ENCODE measurements at places on chromosomes 7 and 10.

- no peak for DNase-seq
These were observed 11.8 kb upstream of the PRKAR1B start for GRCh38 chr7:738723-739454.

GRCh38 chr7:81264116-81264515 lies 345.3 kb upstream of the SEMA3C start:
- no peak for DNase-seq

GRCh38 chr10:63713191-63714144 lies 192.3 kb downstream of the REEP3 start:
- no peak for DNase-seq

- no peak for DNase-seq
These were observed 293.9 kb downstream of the CAMK1D start for GRCh38 chr10:12643279-12643678.

DNA sequence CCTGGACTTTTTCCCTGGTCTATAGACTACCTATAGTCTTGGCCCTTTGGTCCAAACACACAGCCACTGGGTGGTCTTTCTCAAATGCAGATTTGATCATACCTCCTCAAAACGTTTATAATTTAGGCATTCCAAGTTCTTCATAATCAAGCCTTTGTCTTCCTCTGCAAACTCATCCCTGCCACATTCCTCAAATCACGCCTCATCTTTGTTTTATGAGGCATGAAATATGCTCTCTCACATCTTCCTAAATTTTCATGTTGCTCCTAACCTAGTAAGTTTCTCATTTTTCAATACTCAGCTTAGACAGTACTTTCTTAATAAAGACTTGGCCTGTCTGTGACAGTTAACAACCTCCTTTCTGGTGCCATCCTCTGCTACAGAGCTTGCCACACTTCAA lies 10.9 kb upstream of the HERC4 start:
- no peak for DNase-seq

DNA sequence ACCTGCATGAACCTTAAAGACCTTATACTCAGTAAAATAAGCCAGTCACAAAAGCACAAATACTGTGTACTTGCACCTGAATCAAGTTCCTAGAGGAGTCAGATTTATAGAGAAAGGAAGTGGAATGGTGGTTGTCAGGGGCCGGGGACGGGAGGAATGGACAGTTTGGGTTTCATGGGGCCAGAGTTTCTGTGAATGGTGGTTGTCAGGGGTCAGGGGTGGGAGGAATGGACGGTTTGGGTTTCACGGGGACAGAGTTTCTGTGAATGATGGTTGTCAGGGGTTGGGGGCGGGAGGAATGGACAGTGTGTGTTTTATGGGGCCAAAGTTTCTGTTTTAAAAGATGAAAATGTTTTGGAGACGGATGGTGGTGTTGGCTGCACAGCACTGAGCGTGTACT lies 260.0 kb upstream of the MKI67 start:
- no peak for DNase-seq

- no peak for DNase-seq
These were observed 228.0 kb downstream of the ELFN1 start for GRCh38 chr7:1897861-1898627.

- no peak for DNase-seq
These were observed 241.9 kb upstream of the SP8 start for GRCh38 chr7:21028599-21028998.

GRCh38 chr10:31317652-31318381 lies 1.2 kb upstream of the ZEB1 start:
- DNase-seq, result no peak

DNA sequence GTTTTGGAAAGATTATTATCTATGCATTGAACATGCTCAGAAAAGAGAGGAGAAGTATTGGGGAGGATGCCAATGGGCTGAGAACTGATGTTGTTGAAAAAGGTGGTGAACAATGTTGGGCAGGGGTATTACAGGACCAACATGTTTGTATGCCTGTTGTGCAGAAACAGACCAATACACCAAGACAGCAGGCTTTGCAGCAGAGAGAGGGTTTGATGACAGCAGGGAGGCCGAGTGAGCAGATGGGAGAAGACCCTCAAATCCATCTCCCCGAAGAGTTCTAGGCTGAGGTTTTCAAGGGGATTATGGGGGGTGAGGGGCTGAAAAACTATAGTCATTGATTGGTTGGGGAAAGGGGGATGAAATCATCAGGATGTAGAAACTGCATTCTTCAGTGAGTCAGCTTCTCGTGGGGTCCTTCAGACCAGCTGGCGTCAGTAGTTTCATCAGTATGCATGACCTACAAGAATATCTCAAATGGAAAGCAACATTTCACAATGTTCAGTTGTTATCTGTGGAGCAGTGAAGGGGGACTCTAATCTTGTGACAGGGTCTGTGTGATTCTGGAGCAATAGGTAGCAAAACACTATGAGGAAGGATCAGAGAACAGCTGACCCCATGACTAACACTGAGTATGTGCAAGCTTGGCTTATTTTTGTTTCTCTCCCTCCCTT lies 167.8 kb downstream of the BAMBI start:
- no peak for DNase-seq

GRCh38 chr10:28858646-28859045 lies 181.3 kb downstream of the BAMBI start:
- no peak for DNase-seq

DNA sequence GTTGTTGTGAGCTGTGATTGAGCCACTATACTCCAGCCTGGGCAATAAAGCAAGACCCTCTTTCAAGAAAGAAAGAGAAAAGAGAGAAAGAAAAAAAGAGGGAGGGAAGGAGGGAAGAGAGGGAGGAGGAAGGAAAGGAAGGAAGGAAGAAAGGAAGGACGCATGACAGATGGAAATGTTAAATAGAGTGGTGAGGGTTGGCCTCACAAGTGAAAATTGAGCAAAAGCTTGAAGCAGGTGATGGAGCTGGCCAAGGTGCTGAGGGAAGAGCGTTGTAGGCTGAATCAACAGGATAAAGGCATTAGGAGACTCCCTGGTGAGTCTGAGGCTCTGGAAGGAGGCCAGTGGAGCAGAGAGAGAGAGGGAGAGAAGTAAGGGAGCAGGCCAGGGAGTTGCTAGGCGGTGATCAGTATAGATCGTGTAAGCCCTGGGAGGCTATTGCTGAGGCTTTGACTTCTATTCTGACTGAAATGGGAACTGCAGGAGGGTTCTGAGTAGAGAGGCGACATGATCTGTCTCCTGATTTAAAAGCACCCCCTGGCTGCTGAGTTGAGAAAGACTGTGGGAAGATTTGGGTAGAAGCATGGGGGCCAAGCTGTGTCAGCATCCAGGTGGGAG lies 26.5 kb upstream of the TMEM248 start:
- no peak for DNase-seq

DNA sequence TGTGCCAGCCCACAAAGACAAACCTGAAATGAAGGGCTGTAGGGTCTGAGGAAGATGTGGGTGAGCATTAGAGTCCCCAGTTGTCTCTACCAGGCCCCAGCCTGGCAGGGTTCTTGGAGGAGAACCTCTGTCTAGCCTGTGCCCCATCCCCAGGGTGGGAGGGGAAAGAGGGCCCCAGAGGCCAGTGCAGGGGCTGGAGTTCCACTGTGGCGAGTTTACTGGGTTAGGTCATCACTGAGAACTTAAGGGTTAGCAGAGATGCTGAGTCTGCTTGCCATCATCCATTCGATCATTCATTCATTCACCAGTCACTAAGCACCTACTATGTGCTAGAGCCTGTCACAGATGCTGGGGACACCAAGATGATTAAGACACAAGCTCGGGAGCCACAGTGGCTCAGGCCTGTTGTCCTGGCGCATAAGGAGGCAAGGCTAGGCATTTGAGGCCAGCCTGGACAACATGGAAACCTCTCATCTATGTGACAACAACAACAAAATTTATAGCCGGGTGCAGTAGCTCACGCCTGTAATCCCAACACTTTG lies 2.6 kb downstream of the ANKRD2 start:
- DNase-seq, result no peak

DNA sequence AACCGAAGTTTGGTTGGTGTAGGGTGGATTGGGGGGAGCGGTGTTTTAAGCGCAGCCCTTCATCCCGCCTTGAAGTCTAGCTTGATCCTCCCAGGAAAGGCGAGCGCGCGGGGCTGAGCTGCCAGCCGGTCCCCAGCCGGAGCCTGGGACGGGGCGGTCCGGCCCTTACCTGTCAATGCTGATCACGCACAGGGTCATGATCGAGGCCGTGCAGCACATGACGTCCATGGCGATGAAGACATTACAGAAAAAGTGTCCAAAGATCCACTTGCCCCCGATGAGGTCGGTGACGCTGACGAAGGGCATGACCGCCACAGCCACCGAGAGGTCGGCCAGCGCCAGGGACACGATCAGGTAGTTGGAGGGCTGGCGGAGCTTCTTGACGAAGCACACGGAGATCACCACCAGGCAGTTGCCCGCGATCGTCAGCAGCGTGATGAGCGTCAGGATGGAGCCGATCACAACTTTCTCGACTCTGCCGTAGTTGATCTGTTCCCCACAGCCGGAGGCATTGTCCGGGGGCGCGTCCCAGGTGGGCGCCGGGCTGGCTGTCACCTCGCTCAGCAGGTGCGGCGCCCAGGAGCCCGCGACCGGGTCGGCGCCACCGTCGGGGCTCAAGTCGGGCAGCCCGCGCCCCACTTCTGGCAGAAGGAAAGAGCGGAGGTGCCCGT lies 740 bp downstream of the HTR7 start:
- DNase-seq, result no peak

- no peak for DNase-seq
These were observed 97.8 kb downstream of the GALNT17 start for GRCh38 chr7:71229699-71230098.

GRCh38 chr10:123027861-123028260 lies 19.1 kb downstream of the ACADSB start:
- no peak for DNase-seq

GRCh38 chr10:14350006-14350405 lies 19.3 kb upstream of the FRMD4A start:
- no peak for DNase-seq

- DNase-seq, result no peak
These were observed 2.2 kb upstream of the IGFBP3 start for GRCh38 chr7:45923290-45923689.

- no peak for DNase-seq
These were observed 7.5 kb upstream of the KLF14 start for GRCh38 chr7:130741331-130741995.

- DNase-seq, result no peak
These were observed 847 bp downstream of the GARS1 start for GRCh38 chr7:30595436-30596013.

DNA sequence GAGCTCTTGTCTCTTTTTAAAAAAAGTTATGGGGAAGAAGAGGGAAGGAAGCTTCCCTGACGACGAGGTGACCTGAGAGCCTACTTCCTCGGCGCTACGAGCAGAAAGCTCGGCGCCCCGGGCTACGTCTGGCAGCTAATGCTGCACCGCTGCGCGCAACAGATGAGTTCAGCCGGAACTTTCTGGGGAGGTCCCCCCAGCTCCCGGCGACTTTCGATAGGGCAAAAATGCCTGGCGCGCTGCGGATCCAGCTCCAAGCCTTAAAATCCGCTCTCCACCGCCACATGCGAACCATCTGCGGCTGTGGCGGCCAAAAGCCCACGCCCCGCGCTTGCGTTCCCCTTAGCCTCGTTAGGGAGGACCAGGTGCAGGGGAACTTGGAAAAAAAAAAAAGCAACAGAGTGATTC lies 621 bp downstream of the P4HA1 start:
- peak; percentile 48 for DNase-seq

DNA sequence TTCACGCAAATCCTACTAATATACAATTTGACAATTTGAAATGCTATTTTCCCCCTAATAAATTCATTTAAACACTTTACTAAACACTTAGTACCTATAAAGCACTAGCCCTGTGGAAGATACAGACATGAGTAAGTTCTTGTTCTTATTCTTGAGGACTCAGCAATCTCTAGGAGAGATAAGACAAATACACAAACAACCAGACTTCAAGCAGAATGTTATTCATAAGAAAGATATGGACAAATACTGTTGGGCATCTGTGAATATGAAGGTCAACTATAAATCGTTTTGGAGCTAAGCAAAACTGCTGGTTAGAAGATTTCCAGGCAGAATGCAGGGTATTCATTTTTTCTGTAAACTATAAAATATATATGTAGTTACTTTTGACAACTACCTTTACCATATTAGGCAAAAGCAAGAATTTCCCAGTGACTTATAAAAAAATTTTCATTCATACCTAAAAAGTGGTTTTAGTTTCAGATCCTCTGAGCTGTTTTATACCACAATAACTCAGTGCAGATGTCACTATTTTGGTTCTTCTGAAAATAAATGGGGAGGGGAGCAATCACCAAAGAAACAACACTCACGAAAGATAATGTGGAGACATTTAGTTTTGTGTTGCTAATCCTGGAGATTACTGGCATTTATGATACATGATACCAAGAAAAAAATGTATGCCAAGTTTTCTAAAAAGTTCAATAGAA lies 3.8 kb downstream of the VPS41 start:
- no peak for DNase-seq

DNA sequence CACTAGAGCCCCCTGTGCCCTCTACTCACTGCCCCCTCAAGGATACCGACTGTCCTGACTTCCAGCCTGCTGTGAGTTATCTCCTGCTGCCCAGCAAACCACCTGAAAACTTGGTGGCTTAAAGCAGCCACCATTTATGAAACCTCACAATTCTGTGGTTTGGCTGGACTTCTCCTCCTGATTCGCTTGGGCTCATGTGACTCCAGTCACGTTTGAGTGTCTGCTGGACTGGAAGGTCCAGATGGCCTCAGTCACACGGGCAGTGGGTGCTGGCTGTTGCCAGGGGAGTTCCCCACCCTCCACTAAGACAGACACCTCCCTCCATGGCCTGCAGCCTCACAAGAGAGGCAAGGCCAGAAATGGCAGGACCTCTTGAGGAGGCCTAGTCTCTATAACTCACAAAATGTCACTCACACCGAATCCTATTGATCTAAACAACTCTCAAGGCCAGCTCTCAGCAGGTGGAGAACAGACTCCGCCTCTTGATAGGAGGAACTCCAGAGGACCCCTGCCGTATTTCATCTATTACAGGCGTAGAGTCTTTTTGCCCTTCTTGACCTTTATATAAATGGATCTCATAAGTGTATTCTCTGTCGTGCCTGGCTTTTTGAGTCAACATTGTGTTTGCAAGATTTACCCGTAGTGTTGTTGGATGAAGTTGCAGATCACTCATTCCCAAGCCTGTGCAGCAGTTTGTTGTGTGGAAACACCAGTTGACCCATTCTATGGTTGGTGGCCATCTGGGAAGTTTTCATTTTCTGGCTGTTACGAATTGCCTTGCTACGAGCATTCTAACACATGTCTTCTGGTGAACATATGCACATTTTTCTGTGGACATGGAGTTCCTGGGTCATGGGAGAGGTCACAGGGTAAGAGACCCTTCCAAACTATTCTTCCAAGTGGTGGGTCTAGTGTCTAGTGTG lies 48.3 kb downstream of the ZMIZ1 start:
- DNase-seq, result no peak

- DNase-seq, result no peak
These were observed 70.7 kb upstream of the ATP6V0A4 start for GRCh38 chr7:138868711-138869110.

- no peak for DNase-seq
These were observed 217.7 kb upstream of the MTPN start for GRCh38 chr7:136194878-136195277.

DNA sequence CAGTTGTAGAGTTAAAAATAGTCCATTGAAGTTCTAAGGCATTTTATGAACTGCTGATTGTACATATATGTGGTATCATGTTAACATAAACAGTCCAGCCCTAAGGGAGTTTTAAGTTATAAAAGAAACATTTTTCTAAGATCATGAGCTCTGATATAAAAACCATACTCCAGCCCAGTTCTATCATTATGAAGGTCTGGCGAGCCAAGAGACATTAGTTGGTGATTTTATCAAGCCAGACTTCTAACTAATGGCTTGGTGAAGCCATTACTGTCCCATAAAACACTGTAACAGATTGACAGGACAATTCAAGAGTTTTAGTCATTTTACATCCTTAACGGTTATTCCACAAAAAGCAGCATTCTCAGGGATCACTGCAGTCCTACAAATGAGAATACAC lies 221.6 kb downstream of the RNLS start:
- no peak for DNase-seq
